ENCODE measurements at places on chromosomes 13 and 19.

DNA sequence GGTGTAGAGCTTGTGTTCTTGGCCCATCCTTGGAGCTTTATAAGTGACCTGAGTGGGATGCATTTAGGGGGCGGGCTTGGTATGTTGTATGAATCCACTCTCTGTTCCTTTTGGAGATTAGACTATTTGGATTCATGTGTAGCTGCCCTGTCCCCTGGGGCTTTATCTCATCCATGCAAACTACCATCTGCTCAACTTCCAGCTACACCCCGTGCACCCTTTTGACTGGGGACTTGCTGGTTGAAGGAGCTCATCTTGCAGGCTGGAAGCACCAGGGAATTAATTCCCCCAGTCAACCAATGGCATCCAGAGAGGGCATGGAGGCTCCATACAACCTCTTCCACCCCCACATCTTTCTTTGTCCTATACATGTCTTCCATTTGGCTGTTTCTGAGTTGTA lies 6.1 kb downstream of the CLEC4M start:
- ATAC-seq: no peak

DNA sequence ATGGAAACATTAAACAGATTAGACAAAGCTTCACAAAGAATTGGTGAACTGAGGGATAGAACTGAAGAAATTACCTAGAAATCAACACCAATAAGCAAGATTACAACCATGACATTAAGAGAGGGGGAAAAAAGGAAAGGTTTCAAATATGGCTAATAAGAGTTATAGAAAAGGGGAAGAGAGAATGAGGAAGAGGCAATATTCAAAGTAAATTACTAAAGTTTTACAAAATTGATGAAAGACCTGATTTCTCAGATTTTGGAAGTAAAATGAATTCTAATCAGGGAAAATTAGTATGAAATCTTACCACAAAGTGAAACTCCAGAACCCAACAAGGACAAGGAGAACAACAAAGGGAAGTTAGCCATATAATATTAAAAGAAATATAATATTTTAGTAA lies 187.4 kb downstream of the NBEA start:
- ATAC-seq: no peak

- ATAC-seq: no peak
These were observed 6.3 kb upstream of the ARHGAP45 start for GRCh38 chr19:1060689-1061088.

GRCh38 chr13:49540552-49540951 lies 44.8 kb downstream of the PHF11 start:
- peak; percentile 30 for ATAC-seq

- no peak for ATAC-seq
These were observed 87.0 kb upstream of the TRPC4 start for GRCh38 chr13:37956536-37956935.

DNA sequence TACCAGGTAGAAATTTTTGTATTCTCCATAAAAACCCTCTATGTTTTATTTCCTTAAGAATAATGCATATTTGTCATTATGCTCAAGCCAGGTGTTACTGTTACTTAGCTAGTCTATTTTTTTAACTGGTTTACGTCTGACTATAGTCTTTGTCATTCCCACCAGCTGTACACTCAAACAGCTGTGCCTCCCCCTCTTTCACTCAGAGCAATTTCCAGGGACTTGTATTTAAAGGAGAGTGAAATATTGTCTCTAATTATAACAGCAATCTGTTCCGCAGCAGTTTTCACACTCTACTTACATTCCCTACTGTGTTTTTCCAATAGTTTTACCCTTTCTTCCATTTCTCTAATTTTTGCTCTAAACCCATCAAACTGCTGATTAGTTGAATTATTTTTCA lies 813.6 kb upstream of the MIR17HG start:
- no peak for ATAC-seq

GRCh38 chr19:13082192-13083007 lies 20.3 kb downstream of the LYL1 start:
- no peak for ATAC-seq

DNA sequence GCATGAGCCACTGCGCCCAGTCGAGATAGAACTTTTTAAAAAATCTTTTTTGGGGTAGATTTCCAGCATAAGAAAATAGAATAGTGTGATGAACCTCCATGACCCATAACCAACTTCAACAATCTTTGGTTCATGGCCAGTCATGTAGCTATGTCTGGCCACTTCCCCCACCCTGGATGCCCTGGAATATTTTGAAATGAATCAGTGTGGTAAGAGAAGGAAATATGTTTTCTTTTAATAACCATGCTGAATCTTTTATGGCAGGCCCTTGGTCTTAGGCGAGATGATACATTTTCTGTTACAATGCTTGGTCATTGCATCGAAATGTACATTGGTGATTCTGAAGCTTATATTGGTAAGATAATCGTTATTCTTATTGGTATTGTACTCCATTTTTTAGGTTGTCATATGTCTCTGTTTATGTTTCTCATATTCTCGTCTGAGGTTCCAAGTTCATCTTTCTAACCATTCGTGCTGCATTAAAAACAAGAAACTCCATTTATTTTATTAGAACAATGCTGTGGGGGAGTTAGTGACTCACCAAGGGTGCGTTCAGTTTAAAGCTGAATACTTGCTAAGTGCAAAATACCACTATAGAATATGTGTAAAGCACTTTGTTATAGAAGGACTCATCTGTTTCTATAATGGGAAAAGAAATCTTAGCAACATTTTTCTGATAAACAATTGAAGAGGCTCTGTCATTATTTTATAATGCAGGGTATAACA lies 16.4 kb upstream of the UPF3A start:
- no peak for ATAC-seq

GRCh38 chr13:52842441-52842840 lies 6.0 kb downstream of the PCDH8 start:
- no peak for ATAC-seq

DNA sequence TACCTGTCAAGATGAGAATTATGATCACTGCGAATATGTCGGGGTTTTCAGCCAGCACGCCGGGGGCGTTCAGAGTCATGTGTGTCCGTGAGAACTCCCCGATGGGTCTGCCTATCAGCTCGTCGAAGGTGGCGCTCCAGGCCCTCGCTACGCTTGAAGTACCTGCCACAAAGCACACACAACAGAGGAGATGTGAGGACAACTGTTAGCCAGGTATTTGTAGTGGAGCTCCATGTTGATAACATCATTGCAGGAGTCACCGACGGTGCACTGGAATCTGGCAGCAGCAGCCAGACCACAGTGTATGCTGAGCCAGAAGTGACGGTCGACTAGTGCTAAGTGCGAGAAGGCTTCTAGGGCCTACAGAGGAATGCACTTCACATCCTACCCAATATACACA lies 62.7 kb downstream of the SLC7A1 start:
- no peak for ATAC-seq

DNA sequence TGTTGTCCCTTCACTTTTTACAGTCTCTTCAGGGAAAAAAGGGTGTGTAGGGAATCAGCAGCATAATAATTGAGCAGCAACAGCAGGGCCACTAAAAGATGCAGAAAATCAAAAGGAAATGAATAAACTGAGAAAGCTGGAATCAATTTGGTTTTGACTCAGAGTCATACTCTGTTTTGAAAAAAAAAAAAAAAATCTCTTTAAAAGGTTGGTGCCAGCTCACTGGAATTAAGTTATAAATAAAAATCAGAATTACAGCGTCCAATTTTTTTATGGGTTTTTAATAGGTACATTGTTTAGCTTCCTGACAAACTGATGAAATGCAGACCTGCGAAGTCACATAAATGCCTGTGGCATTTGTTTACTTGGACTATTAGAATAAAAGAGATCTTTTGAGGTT lies 231.9 kb downstream of the COG6 start:
- no peak for ATAC-seq

DNA sequence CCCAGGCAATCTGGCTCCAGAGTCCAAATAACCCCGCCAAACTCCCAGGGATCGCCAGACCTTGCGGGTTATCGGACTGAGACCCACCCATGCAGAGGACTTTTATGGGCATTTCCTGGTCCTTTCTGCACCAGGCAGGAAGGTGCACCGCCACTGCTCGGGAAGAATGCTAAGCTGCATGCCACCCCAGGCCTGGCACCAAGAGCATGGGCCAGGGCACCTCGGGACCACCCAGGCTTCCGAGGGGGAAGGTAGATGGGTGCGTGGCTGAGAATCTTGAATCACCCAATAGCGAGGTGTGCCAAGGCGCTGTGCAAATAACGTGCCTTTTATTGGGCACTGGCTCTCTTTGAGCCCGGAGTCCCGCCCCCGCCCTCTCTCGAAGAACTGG lies 422 bp upstream of the ZNF575 start:
- ATAC-seq: no peak

GRCh38 chr19:30434797-30435594 lies 62.8 kb downstream of the ZNF536 start:
- ATAC-seq: no peak

- no peak for ATAC-seq
These were observed 80.2 kb downstream of the DPF1 start for GRCh38 chr19:38143847-38144246.

GRCh38 chr19:45408830-45409556 lies 2.5 kb downstream of the POLR1G start:
- no peak for ATAC-seq

GRCh38 chr19:15636026-15636425 lies 4.7 kb upstream of the CYP4F3 start:
- no peak for ATAC-seq

DNA sequence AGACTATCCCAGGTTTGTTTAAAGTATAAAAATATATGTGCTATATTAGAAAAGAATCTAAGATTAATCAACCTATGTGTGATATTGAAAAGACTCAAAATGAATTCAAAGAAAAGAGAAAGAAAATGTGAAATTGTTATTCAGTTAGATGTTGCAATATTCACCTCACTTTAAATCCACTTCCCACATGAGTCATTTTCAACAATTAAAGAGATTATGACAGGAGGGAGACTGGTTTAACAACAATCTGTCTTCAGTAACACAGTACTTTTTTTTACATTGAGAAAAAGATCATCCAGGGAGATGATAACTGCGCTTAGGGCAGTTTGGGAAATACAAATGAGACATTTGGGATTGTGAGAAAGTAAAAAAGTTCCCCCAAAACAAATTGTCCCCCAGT lies 1246.2 kb downstream of the SLITRK1 start:
- no peak for ATAC-seq

GRCh38 chr19:51325161-51325976 lies 13.9 kb downstream of the IGLON5 start:
- ATAC-seq: no peak

- ATAC-seq: no peak
These were observed 332.1 kb downstream of the HS6ST3 start for GRCh38 chr13:96422002-96422401.

Measured in activated CD4-positive, CD25-positive, alpha-beta regulatory T cell treated with anti-CD3 and anti-CD28 coated beads, Interleukin-2, amount 50 U/mL, for 24 hours (primary cell).